ENCODE measurements at places on chromosomes 6 and 20.

GRCh38 chr6:111970426-111970825 is 83.5 kb upstream of the CCN6 start:
- DNase-seq = no peak

DNA sequence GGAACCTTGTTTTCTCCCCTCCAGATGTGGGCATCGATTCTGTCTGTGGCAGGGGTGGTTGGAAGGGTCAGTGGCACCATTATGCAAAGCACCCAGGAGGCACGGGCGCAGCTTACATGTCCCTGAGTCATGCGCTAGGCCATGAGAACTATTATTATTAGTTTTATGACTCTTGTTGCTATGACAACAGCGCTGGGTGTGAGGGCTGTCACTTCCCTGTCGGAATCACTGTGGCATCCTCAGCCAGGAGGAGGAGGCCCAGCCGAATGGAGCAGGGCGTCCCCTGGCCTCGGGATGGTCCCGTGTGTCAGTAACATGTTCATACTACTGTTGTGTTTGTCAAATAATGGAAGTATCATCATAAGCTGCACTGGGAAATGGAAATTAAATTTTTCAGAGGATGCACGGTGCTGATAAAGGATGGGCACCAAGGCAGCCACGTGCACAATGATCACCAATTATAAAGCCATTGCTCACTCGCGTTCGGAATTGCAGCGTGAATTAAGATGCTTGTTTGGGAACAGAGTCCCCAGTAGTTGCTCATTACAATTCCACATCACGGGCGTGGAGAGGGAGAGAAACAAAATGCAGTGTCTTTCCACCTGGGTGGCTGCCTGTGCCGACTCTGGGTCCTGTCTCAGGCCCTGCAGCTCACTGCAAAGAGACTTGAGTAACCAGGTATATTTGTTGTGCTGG is 247.9 kb downstream of the CDH4 start:
- no peak for DNase-seq

- no peak for DNase-seq
Measured at GRCh38 chr6:36169023-36170007, 27.2 kb upstream of the BRPF3 start.

GRCh38 chr20:31595654-31596411 is 9.3 kb upstream of the ID1 start:
- peak; percentile 37 for DNase-seq

DNA sequence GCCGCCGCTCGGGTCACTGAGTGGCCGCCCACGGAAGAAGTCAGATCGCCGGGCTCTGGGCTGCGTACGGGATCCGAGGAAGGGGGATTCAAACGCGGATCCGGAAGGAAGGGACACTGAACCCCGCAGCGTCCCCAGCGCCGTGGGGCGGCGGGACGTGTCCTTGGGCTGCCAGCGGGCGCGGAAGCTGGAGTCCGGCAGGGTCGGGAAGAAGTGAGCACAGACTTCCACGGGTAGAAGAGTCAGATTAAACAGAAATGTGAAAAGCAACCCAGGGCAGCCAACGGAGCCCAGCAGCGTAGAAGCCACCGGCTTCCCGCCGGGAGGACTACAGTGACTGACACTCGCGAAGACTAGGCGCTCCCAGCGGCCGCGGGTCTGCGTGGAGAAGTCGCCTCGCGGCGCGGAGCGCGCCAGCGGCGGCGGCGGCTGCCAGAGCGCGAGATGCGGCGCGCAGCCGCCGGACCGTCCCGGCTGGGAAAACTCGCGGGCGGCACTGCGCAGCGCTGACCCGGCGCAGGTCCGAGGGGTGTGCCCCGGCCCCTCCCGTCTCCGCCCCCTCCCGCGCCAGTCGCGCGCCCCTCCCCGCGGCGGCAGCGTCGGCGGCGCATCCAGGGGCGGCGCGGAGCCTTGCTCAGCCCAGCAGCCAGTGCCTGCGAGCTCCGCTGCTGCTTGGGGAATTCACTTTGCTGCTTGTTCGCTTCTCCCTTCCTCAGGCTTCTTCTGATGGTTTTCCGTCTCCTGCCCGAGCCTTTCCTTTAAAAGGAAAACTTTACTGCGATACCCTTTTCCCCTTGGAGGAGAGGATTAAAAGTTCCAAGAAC is at the start of gene SAMD5:
SAMD5 (plus strand) TSS at position 649 of the 824 bp plus-strand sequence. CDS start 239 bp downstream, outside the sequence.
- DNase-seq = peak; percentile 86
